ENCODE measurements at places on chromosomes 1 and 21. TPM values are rescaled to one million over a fixed set of nuclear protein-coding genes. Genes with fewer than 3 reads are reported as not detected.

FCMR gene
- total RNA-seq = 0.33 TPM

NCF2 gene
- 2.6 TPM for total RNA-seq

HAO2 gene
- not detected for total RNA-seq

KLF18 gene
- total RNA-seq = not detected

OR10J4 gene
- total RNA-seq = not detected

AMY1B gene
- total RNA-seq = not detected

TMEM54 gene
- total RNA-seq = 69.9 TPM

LRRC39 gene
- total RNA-seq = 0.50 TPM

SPRR5 gene
- not detected for total RNA-seq

- DNase-seq = no peak
Measured at GRCh38 chr1:54559771-54560231, 11.8 kb downstream of the ACOT11 start.

DNA sequence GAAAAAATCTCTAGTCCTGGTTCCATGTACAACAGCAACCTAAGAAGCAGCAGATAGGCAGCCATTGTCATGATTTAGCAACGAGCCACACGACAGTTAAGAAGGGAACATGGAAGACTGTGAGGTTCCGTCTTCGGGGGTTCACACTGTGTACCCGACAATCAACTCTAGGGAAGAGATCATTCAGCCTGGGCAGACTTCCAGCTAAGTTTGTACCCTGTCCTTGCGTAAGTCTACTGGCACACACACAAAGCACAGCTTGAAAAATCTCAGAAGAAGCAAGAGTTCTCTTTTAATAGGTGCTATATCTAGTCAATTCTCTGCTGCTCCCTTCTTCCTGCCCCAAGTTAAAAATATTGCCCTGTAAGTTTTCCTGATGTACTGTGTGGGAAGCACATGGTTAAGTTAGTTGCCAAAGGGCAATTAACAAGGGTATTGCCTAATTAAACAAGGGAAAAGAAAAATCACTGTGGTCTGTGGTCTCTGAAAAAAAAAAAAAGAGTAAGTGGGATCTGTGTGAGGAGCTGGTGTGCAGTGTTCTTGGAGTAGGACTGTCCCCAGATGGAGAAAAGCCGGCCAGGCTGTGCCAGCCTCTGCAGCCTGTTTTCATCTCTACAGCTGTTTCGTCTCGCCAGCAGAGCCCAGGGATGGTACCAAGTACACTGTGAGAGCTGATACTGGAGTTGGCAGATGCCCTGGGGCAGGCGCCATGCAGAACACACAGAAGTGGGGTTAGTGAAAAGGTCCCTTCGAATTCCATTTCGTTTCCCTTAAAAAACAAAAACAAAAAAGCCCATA, 6.4 kb upstream of the MYBPHL start:
- peak; percentile 78 for DNase-seq

GRCh38 chr1:173149887-173150286, 57.2 kb downstream of the TNFSF4 start:
- DNase-seq = peak; percentile 75

GRCh38 chr1:238489006-238489405, 598.3 kb upstream of the ZP4 start:
- DNase-seq = peak; percentile 11

DNA sequence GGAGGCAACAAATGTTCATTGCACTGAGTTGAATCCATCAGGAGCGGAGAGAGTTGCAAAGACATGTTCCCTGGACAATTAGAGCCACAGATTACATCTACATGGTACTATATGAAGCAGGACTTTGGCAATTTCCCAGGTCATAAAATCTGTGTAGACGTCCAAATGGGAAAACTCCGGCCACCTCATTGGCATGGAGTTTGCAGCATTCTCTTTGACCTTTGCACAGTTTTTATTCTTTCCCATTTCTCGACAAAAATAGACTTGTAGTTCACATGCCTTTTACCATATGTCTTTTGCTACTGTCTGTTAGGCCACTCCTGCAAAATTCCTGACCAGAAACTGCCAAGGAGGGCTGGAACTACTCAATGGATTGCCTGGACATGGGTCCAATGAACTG, 48.2 kb downstream of the UBE2T start:
- peak; percentile 18 for DNase-seq

DNA sequence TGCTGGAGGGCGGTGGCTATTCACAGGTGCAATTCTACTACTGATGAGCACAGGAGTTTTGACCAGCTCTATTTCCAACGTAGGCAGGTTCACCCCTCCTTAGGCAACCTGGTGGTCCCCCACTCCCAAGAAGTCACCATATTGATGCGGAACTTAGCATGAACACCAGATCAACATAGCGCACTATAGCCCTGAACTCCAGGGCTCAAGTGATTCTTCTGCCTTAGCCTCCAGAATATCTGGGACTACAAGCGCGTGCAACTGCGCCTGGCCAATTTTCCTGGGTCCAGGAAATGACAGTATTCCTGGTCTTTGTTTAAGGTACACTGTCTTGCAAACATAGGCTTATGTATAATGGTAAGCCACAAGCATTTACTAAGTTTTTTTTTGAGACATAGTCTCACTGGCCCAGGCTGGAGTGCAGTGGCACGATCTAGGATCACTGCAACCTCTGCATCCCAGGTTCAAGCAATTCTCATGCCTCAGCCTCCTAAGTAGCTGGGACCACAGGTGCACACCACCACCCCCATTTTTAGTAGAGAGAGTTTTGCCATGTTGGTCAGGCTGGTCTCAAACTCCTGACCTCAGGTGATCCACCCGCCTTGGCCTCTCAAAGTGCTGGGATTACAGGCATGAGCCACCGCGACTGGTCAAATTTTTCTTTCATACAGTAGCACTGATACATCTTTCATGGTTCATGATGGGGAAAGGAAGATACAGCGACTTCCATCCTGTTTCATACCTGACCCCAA, 12.6 kb downstream of the MCL1 start:
- no peak for DNase-seq

DNA sequence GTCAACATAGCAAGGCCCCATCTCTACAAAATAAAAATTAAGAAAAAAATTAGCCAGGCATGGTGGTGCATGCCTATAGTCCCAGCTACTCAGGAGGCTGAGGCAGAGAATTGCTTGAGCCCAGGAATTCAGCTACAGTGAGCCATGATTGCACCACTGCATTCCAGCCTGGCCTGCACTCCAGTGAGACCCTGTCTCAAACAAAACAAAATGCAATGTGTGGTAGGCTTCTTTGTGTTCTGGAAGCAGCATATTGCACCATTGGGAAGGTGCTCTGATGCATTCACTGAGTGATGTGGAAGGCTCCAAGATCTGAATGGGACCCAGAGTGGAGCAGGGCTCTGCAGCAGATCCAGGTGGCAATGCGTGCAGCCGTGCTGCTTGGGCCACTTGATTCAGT, 99.6 kb upstream of the COG2 start:
- no peak for DNase-seq

DNA sequence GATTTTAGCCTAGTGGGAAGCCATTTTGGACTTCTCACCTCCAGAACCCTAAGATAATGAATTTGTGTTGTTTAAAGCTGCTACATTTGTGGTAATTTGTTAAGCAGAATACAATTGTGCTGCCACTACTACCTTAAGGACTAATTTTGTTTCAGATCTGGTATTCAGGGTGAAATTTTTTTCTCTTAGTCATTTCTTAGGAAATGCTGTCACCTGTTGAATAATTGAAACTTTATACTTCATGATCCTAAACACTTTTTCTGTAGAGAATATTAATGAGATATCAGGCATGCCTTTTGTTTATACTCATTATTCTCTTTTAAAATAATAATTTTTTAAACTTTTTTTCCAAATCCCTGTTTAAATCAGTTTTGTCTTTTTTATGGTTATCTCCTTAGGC, 246.8 kb downstream of the TGFB2 start:
- no peak for DNase-seq

DNA sequence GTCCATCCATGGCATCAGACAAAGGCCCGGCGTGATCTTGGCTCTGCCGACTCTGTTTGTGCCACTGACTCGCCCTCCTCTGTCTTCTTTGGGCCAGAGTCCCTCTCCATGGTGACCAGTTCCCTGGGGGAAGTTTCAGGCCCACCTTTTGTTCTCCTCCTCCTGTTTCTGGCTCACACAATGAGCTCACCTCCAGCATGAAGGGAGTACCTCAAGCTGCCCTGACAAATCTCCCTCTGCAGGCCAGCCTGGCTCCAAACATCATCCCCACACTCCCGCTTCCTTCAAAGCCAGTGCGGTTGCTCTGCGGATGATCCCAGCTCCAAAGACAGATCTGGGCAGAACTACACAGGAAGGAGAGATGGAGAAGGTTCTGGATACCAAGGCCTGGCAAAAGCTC, 576.6 kb downstream of the NPHP4 start:
- DNase-seq = no peak

DNA sequence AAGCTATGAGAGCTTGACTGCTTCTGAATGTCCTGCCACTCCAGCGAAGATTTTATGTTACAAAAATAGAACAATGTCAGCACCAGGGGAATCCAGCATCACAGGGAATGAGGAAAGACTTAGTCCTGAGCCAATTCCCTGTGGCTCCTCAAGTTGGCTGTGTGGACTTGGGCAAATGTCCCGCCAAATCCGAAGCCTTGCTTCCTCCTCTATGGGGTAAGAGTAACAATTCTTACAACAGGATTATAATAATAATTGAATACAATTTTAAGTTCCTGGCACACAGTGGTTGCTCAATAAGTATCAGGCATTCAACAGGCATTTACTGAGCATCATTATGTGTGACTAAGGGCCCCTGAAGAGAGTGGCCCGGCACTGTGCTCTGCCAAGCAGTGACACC, 44.4 kb downstream of the STPG1 start:
- no peak for DNase-seq

DNA sequence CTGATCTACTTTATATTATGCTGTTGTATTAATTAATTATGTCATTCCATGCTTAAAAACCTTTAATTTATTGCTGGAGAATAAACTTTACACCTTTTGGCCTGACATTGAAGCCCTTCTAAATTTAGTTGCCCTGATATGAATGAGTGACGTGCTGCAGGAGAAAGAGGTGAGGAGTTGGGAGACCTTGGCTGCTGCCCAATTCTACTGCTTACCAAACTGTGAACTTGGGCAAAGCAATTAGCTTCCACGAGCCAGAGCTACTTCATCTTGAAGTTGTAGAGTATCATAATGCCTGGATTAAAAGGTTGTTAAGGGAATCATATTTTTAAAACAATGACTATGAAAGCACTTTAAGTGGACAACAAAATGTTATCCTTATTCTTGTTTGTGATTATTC, 126.8 kb upstream of the DEPDC1 start:
- DNase-seq = peak; percentile 1

- DNase-seq = no peak
Measured at GRCh38 chr1:203778789-203779188, 13.8 kb downstream of the LAX1 start.

- DNase-seq = peak; percentile 98
Measured at GRCh38 chr1:153506831-153507413, 28.9 kb downstream of the S100A6 start.

DNA sequence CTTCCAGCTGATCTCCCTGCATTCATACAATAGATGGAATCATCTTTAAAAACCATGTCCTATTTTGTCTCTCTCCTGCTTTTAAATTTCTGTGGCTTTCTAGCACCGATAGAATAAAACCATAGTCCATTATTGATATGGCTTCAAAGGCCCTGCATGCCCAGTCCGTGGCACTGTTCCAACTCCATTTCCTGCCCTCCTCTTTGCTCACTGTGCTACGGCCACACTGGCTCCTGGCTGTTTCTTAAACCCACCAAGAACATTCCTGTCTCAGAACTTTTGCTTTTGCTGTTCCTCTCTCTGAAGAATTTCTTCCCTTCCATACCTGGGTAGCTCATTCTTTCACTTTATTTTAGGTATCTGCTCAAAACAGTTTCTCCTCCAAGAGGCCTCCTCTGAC, 7.2 kb downstream of the SLAMF1 start:
- no peak for DNase-seq

GRCh38 chr1:212531267-212531666, 77.3 kb upstream of the ATF3 start:
- DNase-seq = no peak

DNA sequence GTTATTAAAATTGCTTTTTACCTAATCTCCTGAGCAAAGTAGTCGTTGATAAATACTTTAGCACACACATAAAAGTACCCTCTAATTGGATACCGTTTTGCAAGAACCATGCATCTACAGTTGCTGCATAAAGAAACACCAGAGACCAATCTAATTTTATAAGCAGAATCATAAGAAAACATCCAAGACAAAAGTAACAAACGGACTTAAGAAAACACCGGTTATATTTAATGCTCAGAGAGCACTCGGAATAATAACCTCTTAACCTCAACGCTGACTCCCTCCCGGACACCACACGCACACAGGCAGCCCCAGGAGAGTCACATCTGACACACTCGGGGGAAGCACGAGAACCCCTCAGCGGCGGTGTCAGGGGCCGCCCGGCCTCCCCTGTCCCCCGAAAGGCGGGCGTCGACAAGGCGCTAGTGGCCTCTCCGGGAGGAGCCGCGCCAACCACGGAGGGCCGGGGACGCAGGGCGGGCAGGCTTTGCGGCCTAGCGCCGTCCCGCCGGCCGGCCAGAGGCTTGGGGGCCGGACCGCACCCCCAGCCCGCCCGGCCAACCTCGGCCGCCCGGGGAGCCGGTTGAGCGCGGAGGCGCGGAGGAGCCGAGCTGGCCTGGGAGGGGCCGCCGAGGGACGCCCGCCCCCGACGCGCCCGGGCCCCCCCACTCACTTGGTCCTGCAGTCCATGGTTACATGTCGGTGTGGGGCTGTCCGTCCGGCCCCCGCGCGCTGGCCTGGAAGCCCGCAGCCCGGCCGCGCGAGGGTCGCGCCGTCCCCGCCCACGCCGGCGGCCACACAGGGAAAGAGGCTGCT, 606 bp downstream of the DENND1B start:
- peak; percentile 61 for DNase-seq
